B cell (primary cell): ENCODE measurements at places on chromosomes 7 and 10.

GRCh38 chr10:97798958-97799610, 27.3 kb upstream of the SFRP5 start:
- no peak for DNase-seq

DNA sequence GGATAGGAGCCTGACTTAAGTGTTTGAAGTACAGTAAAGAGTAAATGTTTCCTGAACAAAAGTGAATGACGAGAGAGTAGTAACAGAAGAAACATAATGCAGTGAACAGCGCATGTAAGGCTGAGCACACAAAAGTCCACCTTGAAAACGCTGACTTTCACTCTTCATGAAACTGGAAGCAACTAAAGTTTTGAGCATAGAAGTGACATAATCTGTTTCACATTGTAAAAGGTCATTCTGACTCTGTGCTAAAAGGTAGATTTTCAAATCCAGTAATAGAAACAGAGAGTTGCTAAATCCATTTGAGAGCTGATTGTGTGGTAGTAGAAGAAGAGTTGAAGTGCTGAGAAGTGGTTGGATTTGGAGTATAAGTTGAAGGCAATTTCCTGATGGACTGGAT, 1037.0 kb downstream of the CNTNAP2 start:
- DNase-seq: no peak

- DNase-seq: no peak
These were observed 5.5 kb upstream of the VGF start for GRCh38 chr7:101170617-101171441.

DNA sequence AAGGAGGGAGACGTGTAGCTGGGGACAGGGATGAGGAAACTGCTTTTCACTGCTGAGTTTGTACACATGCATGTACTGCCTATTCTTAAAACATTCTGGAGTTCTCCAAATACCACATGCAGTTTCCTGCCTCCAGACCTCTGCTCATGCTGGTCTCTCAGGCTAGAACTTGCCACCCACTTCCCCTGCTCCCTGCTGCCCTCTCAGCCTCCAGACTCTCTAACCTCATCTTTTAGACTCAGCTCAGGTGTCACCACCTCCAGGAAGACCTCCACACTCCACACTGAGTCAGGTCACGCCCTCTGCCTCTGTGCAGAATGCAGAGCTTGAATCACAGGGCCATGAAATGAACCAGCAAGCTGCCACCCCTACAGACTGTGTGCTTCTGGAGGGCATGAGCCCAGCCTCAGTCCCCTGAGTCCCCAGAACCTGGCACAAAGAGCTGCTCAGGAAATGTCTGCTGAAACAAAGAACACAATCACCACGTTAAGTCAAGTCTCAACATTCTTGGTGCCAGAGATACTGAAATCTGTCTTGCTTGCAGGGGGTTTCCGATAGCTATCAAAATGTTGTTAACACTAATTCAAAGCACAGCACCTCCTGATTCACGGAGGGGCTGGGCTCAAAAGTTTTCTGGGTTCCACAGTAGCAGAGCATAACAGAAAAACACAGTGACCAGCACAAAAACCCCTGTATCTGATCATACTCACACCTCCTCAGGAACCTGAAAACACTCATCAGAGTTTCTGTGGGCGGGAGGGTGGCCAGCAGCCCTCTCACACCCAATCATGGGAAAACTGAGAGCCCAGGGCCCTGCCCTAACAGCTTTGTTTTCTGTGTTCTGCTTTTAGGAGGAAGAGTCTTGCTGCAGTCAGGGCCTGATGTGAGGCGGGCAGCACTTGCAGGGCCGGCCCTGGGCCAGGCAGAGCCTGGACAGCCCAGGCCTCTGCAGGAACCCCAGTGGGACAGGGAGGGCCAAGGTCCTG, 21.1 kb downstream of the FAM53B start:
- DNase-seq: peak; percentile 62

GRCh38 chr7:90961037-90961725, 303.1 kb upstream of the FZD1 start:
- DNase-seq: no peak

- DNase-seq: no peak
These were observed 3.5 kb downstream of the DGKB start for GRCh38 chr7:14899030-14899429.

DNA sequence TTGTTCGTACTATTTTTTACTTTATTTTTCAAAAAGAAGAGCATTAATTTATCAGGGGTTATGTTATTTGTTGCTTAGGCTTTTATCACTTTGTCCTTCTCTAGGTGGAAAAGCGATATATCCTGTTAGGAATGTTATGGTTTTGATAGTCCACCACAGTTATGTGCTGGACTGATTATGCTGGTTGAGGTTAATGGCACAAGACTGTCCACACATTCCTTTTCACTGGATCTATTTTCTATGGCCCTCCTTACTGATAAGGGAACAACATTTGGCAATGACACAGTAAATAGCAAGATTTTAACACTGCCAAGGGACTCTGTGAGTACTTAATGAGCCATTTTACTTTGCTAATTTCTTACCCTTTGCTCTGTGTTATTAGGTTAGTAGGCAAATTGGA, 1212.3 kb downstream of the NXPH1 start:
- no peak for DNase-seq

- no peak for DNase-seq
These were observed 41.3 kb downstream of the AMZ1 start for GRCh38 chr7:2729031-2729892.

DNA sequence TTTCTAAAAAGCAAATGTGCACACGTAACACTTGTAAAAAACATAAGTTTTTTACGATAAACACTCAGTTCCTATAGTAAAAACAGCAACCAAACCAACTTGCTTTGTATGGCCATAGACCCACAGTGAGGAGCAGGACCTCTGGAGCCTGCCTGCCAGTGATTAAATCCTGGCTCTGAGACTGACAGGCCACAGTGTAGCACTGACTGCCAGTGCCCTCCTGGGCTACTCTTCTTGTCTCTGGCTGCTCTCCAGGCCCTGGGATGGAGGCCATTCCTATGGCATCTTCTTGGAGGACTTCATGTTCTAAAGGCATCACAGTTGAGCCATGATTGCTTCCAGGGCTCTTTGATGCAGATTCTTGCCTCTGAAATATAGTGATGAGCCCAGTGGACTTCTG, 22.7 kb upstream of the TMEM254 start:
- no peak for DNase-seq

GRCh38 chr7:85184599-85185423, 2.0 kb downstream of the SEMA3D start:
- peak; percentile 7 for DNase-seq

GRCh38 chr10:59108886-59109288, 67.6 kb upstream of the PHYHIPL start:
- DNase-seq: no peak

GRCh38 chr10:71442000-71442399, 45.3 kb downstream of the CDH23 start:
- no peak for DNase-seq
